NCI-H510A (cell line): ENCODE measurements at places on chromosomes 6 and 20.

GRCh38 chr6:145187491-145188206 is 547.7 kb downstream of the EPM2A start:
- no peak for DNase-seq

DNA sequence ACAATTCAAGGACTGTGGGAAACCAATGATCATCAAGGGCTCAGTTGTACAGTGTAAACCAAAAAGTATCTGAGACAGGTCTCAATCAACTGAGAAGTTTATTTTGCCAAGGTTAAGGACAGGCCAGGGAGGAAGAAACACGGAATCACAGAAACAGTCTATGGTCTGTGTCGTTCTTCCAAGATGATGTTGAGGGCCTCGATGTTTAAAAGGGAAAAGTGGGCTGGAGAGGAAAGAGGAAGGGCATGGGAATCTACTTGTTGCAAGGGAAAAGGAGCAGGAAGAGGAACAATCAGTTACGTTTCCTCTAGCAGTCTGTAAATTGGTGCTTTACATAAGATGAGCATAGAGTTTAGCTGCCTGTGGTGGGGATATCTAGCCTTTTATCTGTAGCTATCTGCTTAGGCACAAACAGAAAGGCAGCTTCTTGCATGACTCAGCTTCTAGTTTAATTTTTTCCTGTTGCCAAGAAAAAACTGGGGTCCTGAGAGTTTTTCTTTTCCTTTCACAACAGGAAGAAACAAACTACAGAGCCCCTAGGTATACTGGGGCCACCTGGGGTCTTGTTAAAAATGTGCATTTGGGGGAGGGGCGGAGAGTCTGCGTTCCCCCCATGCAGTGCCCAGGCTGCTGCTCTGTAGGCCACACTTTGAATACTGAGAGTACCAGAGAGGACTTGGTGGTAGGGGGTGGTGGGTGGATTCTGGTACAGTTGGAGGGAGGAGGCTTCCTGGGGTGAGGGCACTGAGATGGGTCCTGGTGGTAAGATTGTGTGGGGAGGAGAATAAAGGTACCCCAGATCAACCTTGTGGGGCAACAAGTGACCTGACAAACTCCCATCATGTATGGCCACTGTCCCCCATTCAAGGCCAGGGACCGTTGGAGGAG is 35.3 kb upstream of the EZR start:
- DNase-seq, result no peak

DNA sequence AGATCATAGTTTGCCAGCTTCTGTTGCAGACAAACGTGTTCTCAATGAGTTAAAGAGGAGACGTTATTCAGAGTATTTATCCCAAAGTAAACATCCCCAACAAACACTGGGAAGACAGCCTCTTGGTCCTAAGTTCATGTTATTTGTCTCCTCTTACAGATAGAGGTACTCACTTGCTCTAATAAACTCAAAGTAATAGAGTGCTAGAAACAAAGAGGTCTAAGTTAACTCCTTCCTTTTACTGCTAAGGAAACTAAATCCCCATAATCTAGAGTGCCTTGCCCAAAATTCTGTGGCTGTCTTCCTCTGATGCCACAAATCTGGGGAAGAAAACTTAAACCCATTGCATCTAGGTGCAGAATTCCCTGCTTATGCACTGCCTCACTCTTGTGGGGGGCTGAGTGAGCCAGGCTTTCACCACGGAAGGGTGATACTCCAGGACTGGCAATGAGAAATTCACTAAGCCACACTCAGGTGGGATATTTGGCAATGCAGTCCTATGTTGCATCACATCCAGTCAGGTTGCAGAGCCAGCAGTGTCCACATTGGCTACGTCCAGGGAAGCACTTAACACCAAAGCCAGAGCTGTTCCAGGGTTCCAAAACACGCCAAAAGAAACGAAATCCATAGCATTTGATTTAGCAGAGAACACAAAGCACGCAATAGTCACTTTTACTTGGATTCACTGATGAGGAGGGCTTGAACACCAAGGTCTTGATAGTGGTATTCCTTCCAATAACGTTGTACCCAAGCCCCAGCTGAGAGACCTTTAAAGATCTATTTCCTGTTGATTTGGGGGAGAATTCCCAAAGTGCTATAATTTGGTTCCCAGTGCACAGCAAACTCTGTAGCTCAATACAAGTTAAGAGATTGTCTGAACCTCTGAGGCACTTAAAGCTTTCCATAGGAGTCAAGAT is 81.0 kb upstream of the FOXQ1 start:
- no peak for DNase-seq

- DNase-seq, result no peak
Measured at GRCh38 chr20:32976746-32977145, 27.5 kb downstream of the SUN5 start.

GRCh38 chr20:39048000-39048696 is 86.0 kb downstream of the DHX35 start:
- peak; percentile 11 for DNase-seq

DNA sequence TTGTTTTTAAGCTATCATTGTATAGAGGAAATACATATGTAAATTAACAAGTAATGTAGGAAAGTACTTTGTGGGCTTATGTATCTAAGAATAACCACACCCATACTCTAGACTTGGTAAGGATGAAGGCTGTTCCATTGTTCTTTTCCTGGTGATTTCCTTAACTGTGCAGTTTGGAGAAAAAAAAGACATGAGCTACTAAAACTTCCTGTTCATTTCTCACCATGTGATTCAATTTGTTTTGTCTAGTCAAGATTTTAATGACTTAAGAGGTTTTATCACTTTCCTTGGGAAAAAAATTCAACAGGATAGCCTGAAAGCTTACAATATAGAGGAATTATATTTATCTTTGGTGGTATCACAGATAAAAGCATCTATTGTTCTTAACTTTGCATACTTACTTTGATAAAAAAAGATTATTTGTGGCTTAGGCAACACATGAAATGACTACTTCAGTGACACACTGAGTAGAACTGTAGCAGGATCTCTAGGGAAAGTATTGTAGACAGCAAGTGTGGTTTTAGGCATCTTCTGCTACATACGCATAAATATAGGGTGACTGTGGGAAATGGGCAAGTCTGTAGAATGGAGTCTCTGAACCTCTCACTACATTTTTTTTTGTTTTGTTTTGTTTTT is 80.3 kb downstream of the GJA1 start:
- DNase-seq, result no peak

DNA sequence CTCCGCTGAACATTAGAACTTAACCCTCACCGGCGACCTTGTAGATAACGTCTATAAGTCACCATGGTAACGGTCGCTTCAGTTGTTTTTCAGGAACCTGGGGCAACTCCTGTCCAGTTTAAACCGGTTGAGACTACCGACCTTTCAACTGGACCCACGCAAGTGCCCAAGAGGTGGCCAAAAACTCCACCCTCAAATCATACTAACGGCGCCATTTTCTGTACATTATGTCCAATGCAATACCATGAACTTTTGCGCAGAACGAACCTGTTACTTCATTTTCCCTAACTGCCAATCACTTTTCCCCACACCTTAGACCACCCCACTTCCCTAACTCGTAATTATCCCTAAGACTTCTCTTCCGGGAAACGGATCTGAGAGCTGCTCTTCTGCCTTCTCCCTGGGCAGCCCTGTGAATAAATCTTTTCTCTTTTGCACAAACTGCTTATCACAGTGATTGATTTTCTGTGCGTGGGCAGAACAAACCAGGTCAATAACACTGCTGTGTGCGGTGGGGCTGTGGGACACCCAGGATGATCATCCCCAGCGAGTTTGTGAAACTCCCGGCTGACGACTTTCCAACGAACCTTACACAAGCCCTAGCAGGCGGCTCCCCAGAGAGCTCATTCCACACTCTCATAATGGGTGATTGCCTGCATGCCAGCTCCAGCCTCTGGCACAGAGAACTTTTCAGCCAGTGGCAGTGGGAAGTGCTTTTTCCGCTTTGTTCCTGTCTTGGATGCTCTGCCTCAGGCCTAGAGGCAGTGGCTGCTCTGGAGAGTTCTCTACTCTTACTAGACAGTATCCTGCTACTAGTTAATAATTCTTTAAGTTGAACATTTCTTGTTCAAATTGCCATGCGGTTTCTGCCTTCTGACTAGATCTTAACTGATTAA is 28.6 kb downstream of the GPX5 start:
- no peak for DNase-seq

- DNase-seq, result no peak
Measured at GRCh38 chr6:455835-456234, 64.3 kb downstream of the IRF4 start.

- no peak for DNase-seq
Measured at GRCh38 chr20:57266291-57267157, at the start of gene BMP7. BMP7 (minus strand) TSS chr20:57266641; CDS start chr20:57266122, 519 bp downstream.

GRCh38 chr6:130322673-130323268 is 43.0 kb upstream of the TMEM200A start:
- no peak for DNase-seq

- DNase-seq, result peak; percentile 75
Measured at GRCh38 chr6:36334832-36335459, 1.7 kb downstream of the BNIP5 start.

DNA sequence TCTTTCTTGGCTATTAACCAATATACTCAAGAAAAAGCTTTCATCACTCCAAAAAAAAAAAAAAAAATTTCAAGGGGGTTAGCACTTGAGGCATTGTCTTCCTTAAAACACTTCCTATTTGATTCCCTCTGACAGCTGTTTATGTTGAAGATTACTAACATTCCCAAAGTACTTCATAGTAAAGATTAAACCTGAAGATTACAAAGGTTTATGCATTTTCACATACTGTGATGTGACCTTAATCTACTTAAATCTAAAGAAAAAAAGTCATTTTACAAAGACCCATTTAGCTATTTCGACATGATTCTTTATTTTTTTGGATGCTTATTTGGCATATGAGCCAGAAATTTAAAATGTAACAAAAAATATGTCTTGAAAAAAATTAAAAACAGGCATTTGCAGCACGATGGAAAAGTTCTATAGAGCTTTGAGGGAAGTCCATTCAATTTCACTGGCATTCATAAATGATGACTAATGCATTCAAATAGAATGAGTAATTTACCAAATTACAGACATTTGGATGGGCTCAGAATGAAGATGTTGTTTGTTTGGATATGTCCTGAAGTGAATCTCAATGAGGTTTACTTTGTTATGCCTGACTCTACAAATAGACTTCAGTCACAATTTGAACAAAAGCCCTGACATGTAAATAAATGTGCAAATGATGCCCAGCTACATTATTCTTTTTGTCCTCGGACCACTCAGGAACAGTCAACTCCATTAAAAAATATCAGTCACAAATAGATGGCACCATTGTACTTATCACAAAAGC is 674.6 kb upstream of the MARCKS start:
- DNase-seq, result no peak

DNA sequence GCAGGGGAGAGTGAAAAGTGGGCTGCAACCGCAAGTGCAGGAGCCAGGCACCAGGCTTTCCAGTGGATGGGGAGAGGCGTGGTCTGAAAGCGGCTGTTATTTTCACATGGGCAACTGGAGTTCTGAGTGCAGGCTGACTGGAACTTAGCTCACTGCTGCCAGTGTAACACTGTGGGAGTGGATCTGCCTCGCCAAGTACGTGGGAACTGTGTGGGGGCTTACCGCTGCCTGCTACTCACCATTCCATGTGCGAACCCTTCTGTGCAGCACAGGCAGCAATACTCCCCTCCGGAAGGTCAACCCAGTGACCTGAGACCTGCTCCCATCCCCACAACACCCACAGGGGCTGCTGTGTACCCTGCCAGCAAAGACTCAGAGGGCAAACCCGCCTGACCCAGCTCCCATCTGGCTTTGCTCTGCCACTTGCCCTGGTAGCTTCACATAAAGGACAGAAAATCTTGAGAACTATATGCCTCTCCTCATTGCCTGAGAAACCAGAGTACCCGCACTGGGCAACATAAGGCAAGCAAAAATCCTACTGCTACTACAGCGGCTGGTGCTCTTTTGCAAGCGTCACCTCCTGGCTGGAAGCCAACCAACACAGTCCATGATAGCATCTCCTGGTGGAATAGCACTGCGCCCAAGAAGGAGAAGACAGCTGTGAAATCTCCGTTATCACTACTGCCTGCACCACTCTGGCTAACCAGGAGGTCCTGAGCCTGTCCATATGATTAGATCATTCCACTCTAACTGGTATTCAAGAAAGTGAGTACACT is 54.4 kb upstream of the SIRPG start:
- DNase-seq, result no peak

DNA sequence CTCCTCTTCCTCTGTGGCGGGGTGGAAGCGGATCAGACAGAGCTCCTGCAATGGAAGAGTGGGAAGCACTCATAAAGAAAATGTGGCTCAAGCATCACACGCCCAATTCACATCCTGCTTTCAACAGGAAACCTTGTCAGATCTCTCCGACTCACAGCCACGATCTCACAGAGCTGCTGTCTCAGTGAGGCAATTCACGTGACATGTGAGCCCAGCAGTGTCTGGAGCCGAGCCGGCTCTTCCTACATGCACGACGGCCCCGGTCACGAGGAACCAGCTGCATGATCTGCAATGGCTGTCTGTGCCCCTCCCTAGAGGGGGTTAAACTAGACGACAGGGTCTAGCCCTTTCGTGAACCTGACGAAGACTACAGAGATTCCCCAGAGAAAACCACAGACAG is 29.5 kb upstream of the TCFL5 start:
- DNase-seq, result no peak

- no peak for DNase-seq
Measured at GRCh38 chr6:11164717-11165646, 53.5 kb upstream of the ERVFRD-1 start.

GRCh38 chr6:157677235-157677634 is 145.8 kb upstream of the SNX9 start:
- no peak for DNase-seq

GRCh38 chr6:128171182-128171581 is 270.3 kb upstream of the THEMIS start:
- no peak for DNase-seq

GRCh38 chr6:65557224-65557623 is 149.8 kb downstream of the EYS start:
- peak; percentile 56 for DNase-seq

DNA sequence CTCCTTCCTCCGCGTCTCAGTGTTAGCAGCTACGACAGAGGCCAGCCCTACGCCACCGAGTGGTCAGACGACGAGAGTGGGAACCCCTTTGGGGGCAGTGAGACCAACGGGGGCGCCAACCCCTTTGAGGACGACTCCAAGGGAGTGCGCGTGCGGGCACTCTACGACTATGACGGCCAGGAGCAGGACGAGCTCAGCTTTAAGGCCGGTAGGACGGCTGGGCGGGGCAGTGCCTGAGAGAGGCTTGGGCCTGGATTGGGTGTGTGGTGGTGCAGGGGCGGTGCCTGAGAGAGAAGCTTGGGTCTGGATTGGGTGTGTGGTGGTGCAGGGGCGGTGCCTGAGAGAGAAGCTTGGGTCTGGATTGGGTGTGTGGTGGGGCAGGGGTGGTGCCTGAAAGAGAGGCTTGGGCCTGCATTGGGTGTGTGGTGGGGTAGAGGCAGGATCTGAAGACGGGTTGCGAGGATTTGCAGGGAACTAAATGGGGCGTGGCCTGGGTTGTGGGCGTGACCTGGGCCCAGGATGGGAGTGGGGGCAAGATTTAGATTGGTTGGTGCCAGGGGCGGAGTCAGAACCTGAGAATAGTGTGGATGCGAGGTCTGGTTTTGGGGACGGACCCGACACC is 24.4 kb downstream of the SPDEF start:
- no peak for DNase-seq

DNA sequence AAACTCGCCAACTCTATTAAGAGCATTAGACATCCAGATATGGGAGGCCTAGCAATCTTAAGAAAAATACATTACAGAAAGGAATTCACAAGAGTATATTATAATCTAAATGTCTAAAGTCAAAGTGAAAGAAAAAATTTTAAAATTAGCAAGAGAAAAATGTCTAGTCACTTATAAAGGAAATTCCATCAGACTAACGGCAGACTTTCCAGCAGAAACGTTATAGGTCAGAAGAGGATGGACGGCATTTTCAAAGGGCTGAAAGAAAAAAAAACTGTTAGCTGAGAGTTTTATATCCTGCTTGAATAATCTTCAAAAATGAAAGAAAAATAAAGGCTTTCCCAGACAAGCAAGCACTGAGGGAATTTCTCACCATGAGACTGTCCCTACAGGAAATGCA is 269.0 kb downstream of the HDGFL1 start:
- DNase-seq, result no peak
